ENCODE measurements at places on chromosomes 3 and 15. TPM values are rescaled to one million over a fixed set of nuclear protein-coding genes. Genes with fewer than 3 reads are reported as not detected.

GRCh38 chr3:15279671-15280402 is 52.5 kb downstream of the SH3BP5 start:
- DNase-seq, result peak; percentile 56

PLCH1 gene
- total RNA-seq, result 12.4 TPM

UBE2E1 gene
- total RNA-seq, result 112 TPM

DNA sequence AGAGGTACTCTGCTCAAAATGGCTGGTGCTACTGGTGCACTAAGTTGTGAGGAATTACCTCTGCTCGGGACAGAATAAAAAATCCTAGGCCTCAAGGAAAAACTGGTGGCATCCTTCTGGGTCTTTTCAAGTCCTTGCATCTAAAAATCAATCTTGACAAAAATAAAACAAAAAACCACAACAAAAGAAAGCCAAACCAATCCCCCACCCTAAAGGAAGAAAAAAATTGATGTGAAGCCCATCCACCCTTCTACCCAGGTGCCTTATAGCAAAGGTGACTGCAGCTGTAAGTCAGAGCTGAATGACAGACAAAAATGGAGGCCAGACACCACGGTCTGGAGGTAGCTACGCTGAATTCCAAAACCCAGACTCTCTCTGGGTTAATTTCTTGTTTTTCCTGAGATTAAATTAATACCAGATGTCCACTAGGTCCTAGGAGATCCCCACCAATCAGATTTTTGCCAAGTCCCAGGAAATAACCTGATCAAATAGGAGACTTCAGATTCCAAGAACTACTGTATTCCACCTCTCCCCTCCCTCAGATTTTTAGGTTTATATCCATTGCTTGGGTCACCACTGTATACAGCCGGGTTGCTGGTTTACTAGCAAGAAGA is 33.5 kb downstream of the ABCC5 start:
- no peak for DNase-seq

DNA sequence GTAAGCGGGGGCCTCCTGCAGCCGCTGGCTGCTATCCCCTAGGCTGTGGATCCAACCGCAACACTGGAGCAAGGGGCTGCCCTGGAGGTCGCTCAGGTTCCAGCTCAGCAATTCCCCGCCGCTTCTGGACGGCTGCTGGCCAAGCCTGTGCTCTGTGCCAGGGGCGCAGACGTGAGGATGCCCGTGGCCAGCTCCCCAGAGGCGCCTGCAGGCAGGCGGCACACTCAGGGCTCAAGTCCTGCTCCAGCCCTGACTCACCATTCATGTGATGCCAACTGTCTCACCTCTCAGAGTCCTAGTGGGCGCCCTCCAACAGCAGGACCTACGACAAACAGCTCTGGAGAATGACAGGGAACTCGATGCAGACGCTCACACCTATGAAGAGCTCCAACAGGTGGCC is 31.6 kb downstream of the KLHL25 start:
- DNase-seq, result no peak

- no peak for DNase-seq
Measured at GRCh38 chr3:37493485-37494080, 319.2 kb upstream of the LRRFIP2 start.
